ENCODE measurements at places on chromosomes 7 and 10. TPM values are rescaled to one million over a fixed set of nuclear protein-coding genes. Genes with fewer than 3 reads are reported as not detected.

- no peak for DNase-seq
These were observed 65.4 kb downstream of the NEURL1 start for GRCh38 chr10:103558911-103559310.

DNA sequence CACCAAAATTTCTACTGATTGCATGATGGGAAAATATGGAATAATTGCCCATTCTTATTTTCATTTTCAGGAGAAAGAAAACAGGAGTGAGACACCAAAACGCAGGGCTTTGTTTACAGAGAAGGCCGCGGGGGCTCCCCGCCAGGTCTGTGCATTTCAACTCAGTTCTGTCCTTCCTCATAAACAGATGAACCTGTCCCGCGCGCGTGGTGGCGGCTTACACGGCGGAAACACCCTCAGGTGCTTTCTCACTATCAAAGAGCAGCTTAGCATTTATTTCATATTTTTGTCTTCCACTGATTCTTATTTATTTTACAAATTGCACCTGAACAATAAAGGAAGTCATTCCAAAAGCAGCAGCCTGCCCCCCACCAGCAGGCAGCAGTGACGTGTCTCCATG is 579.4 kb downstream of the PTPRN2 start:
- DNase-seq, result no peak

DNA sequence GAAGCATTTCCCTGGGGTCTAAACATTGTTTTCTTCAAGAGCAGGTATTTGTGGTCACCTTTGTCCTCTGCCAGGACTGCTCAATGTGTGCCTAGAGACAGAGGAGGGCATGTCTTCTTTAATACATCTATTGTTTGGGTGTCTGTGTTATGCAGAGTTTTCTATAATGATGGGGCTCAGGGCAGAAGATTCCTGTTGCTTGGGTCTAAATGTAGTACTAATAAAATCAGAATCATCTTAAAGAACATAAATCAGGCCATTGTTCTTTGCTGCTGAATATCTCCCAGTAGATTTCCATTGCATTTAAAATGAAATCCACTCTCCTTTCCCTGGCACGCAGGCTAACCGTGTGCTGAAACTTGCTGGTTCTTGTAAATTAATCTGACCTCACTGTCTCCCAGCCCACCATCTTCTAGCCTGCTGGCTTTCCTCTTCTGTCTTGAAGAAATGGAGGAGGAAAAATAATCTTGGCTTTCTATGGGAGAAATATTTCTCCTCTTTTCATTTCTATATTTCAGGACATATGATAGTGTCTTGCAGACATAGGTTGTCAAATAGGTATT is 1396.8 kb downstream of the GATA3 start:
- no peak for DNase-seq

GRCh38 chr7:113548137-113548536 is 370.7 kb downstream of the PPP1R3A start:
- DNase-seq, result no peak

- DNase-seq, result no peak
These were observed 70.5 kb upstream of the FOXP2 start for GRCh38 chr7:114343949-114344708.

CTBP2 gene
- polyA plus RNA-seq, result 72.1 TPM

OR6V1 gene
- not detected for polyA plus RNA-seq

TFR2 gene
- polyA plus RNA-seq, result 0.16 TPM

LEP gene
- polyA plus RNA-seq, result 0.36 TPM

All from fibroblast of lung (primary cell).